CD4-positive, alpha-beta T cell treated with Interleukin-6 for 4 hours (primary cell): ENCODE measurements at places on chromosomes 1 and 21.

DNA sequence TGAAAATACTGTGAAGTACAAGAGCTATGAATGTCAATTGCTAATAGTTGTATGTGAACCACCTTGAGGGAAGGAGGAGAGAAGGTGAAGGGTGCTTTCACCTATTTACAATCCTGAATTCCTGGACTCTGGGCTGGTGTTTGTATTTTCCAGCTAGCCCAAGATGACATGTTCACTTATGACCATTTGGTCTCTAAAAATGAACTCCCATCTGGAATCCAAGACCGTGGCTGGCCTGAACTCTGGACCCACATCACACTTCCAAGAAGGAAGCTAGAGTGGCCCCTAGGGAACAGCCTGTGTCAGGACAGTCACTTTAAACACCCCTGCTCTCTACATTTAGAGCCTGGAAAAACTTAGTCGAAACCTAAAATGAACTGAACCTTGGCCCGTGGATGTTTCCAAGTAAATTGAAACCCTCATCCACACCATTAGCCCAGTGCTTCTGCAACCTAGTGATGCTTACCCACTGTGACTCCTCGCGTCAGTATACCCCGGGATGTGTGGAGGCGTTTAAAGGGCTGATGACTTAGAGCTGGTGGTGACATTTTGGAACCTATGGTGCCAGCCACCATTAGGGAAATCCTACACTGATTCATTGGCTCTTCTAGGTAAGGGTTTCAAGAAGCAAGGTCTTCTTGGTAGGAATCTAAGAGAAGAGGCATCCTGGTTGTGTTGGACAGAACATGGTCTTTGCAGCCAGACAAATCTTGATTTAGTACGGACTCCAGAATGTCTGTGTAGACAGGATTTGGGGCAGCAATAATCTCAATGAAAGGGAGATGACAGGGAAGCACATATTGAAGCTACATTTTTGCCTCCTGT lies 171.5 kb upstream of the IRF2BP2 start:
- DNase-seq: no peak

DNA sequence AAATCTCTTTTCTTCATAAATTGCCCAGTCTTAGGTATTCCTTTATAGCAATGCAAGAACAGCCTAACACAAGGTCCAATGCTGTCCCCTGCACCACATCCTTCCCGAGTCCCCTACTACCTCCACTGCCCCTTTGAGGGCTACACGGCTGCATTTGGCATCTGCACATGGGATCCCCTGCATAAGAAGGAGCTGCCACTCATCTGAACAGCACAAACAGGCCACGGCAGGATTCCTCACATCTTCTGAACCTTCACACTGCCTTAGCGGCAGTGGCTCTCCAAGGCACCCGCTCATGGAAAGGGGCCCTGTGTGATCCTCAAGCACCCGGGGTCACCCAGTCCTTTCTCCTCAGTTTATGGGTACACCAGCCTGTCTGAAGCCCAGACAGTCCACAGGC lies 29.2 kb upstream of the BACE2 start:
- no peak for DNase-seq

- no peak for DNase-seq
Measured at GRCh38 chr1:9792156-9793042, 31.4 kb downstream of the CLSTN1 start.

- DNase-seq: no peak
Measured at GRCh38 chr21:29817450-29817849, 122.3 kb downstream of the GRIK1 start.

- no peak for DNase-seq
Measured at GRCh38 chr1:31666263-31666963, 21.7 kb upstream of the PEF1 start.

- DNase-seq: no peak
Measured at GRCh38 chr1:77018761-77019160, 151.5 kb downstream of the ST6GALNAC5 start.

- no peak for DNase-seq
Measured at GRCh38 chr1:78715181-78715661, 65.6 kb downstream of the IFI44 start.

DNA sequence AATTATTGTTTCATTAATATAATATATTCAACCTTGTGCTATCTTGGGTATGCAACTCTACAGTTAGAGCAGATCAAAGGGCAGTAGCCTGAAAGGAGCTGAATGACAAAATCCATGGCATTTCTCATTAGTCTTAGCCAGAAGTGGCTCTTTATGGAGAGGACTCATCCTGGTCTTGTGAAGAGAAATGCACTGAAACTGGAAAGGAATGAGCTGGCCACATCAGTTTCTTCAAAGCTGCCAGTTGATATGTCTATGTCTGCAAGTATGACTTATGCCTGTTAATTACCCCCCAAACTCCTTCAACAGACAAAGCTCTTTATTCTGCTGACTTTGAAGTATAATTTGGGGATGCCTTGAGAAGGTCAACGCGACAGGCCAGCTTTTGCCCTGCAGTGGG lies 119.0 kb upstream of the UBE2U start:
- DNase-seq: no peak

DNA sequence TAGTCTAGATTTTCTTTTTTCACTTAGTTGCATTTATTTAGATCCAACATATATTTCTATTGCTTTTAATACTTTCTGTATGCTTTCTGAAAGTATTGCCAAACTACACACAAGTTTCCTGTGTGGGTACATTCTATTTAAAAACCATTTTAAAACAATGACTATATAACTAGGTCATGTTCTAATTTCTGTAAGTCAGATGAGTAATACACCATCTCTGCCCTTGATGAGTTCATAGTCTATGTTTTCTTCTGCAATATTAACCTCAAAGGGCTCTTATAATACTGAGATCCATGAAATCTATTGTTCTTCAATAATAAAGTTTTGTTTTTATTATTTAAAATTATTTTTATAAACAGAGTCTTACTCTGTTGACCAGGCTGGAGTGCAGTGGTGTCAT lies 68.3 kb downstream of the RNASEL start:
- DNase-seq: no peak
